ENCODE measurements at places on chromosomes 1 and 21. TPM values are rescaled to one million over a fixed set of nuclear protein-coding genes. Genes with fewer than 3 reads are reported as not detected.

GRCh38 chr1:231991231-231991630 lies 364.6 kb downstream of the DISC1 start:
- no peak for DNase-seq

DNA sequence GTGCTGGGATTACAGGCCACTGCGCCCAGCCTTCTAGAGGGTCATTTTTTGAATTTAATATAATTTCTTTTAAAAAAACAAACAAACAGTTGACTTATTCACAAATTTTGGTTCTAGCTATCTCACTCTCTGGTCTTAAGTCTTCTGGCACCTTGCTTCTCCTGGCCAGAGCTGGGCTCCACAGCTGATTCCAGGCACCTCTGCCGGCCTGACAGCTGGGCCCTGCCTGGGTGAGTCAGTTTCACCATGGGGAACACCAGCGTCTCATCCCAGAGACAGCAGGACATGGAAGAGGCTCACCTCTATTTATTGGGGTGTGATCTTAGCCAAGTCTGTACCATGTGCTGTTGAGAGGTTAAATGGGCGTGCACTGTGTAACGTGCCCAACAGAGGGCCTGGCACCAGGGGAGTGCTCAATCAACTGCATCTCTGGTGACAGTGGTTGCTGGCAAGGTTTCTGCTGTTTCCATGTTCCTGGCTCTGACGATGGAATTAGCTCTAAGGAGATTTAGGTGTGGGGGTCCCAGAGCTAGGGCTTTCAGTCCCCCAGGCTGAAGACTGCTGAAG lies 956 bp downstream of the CPLANE2 start:
- DNase-seq, result peak; percentile 61

OR2L2 gene
- total RNA-seq, result not detected

PHGDH gene
- 199 TPM for total RNA-seq

FOXO6 gene
- 1.0 TPM for total RNA-seq

All from Calu3 (cell line).